ENCODE measurements at places on chromosomes 12 and 14.

DNA sequence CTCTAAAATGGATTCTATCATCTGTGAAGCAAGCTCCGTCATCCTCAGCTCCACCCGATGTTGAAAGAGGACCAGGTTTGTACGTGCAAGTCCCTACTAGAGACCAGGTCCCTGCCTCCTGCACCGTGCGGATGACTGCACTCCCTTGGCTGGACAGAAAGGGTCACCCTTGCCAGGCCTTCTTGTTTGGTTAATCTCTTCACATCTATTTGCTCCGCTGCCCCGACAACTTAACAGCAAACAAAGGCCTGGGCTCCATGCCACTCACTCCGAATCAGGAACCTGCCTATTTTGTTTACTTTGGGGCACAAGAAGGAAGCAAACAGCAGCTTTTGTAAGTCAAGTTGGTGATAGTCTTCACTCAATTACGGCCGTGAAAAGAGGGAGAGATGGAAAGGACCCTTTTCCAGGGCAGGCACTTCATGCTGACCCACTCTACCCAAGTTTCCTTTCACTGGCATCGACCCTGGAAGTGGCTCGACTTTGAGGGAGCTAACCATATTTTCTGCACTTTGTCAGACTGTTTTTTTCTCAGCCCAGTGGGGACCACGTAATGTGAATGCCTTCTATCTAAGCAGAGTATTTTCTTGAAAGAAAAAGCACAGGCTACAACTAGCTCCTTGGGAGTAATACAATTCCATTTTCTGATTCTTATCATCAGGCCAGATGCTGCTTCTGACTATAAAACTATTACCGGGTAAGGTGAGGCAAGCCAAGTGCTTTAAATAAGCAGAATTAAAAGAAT lies 202.6 kb downstream of the FOXN3 start:
- no peak for DNase-seq

GRCh38 chr12:58877243-58877743 lies 43.0 kb downstream of the LRIG3 start:
- DNase-seq: no peak

GRCh38 chr12:57133916-57134315 lies 5.6 kb downstream of the LRP1 start:
- DNase-seq: no peak

GRCh38 chr12:5615760-5616159 lies 183.9 kb downstream of the NTF3 start:
- DNase-seq: no peak

- DNase-seq: peak; percentile 70
Measured at GRCh38 chr14:67704484-67705089, 2.9 kb downstream of the RDH12 start.

DNA sequence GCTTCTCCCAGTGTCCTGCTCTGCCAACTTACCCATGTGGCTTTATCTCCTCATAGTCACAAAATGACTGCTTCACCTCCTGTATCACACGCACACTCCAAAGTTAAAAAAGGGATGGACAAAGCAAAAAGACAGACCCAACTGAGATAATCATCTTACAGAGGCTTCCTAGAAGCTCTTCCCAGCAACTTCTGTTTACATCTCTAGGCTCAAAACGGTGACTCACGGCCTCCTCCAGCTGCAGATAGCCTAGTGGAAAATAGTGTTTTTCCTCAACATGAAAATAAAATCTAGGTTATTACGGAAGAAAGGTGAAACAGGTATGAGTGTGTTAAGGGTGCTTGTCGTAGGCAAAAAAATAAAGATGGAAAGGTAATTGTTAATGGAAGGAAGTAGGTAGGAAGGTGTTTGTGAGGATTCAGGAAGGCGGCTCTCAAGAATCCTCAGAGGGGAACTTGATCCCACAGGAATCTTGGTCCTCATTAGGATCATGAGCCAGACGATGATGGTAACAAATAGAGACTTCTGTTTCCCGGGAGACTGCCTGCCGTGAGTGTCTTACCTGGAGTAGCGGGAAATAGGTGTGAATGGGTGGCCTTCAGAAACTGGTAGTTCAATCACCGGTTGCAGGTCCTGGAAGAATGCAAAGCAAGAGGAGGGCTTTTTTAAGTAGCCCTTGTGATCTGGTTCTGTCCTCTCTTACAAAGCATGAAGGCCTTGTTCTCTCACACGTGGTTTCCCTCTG lies 487.5 kb upstream of the TMEM132C start:
- no peak for DNase-seq

DNA sequence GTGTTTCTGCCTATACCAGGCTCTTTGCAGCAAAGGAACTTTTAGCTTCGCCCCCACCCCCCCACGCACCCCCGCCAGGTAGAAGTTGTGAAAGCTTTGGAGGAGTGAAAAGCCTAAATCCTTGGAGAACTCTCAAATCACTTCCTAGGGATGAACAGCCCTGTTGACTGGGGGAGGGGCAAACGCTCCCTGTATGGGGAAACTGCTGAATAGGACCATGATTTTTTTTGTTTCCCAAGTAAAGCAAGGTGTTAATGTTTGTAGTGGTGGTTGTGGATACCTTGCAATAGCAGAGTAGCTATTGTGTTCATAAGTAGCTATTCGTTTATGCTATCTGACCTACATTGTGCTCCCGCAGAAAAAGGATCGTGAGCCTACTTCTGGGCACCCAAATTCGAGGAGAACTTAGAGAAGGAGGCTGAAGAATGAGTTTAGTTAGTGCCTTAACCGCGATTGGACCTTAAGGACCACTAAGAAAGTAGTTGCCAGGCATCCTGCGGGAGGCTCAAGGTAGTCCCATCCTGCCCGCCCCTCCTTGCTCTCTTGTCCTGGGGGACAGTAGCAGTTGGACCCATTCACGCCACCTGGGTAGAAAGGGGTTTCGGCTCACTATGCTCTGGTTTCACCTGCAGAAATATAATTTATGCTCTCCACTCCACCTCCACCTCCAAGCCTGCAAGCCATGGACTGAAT lies 901 bp upstream of the NFKBIA start:
- DNase-seq: no peak

- DNase-seq: no peak
Measured at GRCh38 chr14:68668028-68668427, 124.8 kb downstream of the ZFP36L1 start.

GRCh38 chr14:59044707-59045106 lies 143.8 kb upstream of the DAAM1 start:
- DNase-seq: no peak

DNA sequence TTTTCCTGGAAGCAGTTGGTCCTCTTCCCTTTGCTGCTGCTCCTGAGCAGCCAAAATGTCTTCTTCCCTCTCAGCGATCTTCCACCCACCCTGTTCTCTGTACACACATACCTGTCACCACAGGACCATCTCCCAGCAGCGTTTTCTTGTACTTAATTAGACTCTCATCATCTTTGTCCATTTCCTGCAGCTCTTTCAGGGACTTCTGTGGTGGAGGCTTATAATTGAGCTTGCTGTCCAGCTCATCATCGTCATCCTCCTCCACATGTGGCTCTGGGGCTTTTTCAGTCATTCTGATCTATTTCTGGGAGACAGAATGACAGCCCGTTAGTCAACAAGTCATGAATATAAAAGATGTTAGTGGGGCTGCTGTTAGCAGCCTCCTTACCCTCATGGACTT lies 11.0 kb downstream of the ARHGDIB start:
- peak; percentile 36 for DNase-seq

GRCh38 chr12:70756118-70756517 lies 118.9 kb upstream of the PTPRB start:
- no peak for DNase-seq

- no peak for DNase-seq
Measured at GRCh38 chr12:22458298-22458937, 85.9 kb downstream of the C2CD5 start.

- DNase-seq: no peak
Measured at GRCh38 chr14:22715186-22715812, 51.2 kb upstream of the OXA1L start.

Measured in CD4-positive, alpha-beta T cell treated with Interleukin-10 for 1 hour (primary cell).